NCI-H748 treated with DMSO at 0.1 percent for 48 hours (cell line): ENCODE measurements at places on chromosomes 3 and 15.
A peak's percentile ranks its signal among the peaks of the same experiment; 100 is the strongest.

- no peak for DNase-seq
These were observed 425.9 kb downstream of the EPHA3 start for GRCh38 chr3:89533275-89533674.

DNA sequence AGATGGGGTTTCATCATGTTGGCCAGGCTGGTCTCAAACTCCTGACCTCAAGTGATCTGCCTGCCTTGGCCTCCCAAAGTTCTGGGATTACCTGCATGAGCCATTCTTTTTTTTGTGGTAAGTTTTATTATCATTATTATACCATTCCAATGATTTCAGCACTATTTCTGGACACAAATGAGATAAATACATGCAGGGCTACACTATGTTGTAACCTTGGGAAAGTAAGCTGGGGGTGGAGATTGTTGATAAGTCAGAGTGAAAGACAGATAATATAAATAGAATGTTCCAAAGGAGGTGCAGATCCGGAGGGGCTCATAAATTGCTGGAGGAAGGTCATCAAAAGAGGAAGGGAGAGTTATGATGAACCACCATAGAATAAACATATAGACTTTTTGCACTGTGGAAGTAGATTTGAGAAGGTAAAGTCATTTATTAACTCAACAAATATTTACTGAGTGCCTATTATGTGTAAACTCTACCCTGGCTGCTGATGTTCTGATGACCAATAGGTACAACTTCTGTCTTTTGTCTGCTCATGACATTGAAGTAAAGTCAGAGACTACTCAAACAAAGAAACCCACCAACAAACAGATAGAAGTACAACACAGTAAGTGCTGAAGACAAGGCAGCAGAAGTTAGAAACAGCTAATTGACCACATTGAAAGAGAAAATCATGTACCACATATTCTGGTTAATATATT is 478.9 kb upstream of the GOLIM4 start:
- peak; percentile 6 for DNase-seq

- DNase-seq: no peak
These were observed 11.0 kb downstream of the FYCO1 start for GRCh38 chr3:45984331-45985312.

- no peak for DNase-seq
These were observed 572.6 kb downstream of the FOXP1 start for GRCh38 chr3:71010726-71011455.

DNA sequence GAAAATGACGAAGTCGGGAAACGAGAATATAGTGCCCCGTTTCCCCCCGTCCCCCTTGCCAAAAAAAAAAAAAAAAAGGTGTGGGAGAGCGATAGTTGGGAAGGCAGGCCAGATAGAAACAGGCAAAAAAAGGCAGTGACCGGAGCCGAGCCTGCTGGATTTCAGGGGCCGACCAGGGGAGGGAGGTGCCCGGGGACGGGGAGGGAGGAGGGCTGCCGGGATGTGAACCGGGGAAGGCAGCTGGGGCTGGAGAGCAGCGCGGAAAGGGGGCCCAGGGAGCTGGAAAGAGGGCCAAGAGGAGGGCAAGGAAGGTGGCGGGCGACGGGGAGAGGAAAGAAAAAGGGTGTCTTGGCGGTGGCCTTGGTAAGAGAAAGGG is 837 bp downstream of the LRRN1 start:
- no peak for DNase-seq

DNA sequence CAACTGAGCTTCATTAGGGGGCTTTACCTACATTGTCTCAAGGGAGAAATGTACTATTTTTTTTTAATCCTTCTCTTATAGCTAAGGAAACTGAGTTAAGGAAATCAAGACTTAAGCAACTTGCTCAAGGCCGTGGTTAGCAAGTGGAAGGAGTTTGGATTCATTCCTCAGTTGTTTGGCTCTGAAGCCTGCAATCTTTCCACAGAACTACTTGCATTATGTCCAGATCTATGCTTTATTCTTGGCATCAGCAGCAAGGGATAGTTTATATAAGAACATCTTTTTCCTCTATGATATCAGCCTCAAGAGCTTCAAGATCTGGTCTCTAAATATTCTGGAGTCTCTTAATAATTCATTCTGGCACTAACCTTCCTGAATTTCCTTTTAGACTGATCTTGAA is 182.4 kb downstream of the SV2B start:
- no peak for DNase-seq

DNA sequence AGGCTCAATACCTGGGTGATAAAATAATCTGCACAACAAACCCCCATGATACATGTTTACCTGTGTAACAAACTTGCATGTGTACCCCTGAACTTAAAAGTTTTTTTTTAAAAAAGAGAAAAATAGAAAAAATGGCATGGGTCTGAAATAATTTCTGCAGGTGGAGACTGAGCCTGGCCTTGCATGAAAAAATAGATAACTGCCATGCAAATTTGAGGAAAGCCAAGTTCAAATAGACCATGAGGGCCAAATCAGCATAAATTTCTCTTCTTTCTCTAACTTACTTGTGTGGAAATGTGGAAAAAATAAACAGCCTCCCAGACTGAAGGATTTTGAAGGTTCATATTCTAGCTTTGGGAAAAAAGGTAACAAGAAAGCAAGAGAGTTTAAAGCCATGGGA is 744 bp upstream of the ACKR4 start:
- no peak for DNase-seq

- DNase-seq: no peak
These were observed 31.8 kb downstream of the MYO9A start for GRCh38 chr15:72086010-72086697.

GRCh38 chr3:37862219-37862902 is 681 bp downstream of the CTDSPL start:
- no peak for DNase-seq

- no peak for DNase-seq
These were observed 110.6 kb downstream of the THSD4 start for GRCh38 chr15:71225851-71226250.

DNA sequence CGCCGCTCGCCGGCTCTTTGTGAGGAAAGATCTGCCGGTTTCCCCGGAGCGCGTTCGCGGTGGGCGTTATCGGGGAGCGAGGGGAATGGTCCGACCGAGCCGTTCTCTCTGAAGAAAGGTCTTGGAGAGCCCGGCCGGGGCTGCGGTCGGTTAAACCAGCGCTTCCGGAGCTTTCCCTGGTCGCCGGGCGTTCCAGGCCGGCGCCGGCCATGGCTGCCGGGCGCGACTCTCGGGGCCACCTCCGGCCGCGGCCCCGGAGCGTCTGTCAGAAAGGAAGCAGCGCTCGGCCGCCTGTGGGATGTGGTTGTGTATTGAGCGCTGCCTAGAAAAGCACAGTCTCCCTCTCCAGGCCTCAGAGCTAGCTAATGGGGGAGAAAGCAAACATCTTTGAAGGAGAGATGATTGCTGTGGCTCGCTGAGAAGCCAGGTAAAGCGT is 731 bp downstream of the FYTTD1 start:
- DNase-seq: no peak
